Myocyte (in vitro differentiated cells): ENCODE measurements at places on chromosomes 4 and X.

DNA sequence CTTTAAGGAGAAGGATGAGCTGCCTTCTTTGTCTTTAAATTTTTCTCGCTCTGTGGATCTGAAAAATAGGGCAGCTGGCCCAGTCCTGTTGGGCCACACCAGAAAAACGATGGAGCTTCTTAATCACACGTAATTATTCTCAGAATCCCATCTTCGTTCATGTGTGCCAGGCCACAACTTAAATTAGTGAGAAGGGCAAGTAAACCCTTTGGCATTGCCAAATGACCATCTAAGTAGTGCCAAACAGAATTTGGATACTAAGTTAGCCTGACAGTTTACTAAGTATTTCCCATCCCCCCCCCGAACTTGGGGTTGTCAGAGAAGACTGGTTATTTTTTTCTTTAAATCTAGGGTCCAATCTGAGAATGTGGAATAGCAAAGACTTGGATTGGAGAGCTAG lies 62.0 kb downstream of the CASP3 start:
- DNase-seq: no peak

- DNase-seq: no peak
Observed at GRCh38 chr4:74391890-74392475, 27.0 kb downstream of the EREG start.

DNA sequence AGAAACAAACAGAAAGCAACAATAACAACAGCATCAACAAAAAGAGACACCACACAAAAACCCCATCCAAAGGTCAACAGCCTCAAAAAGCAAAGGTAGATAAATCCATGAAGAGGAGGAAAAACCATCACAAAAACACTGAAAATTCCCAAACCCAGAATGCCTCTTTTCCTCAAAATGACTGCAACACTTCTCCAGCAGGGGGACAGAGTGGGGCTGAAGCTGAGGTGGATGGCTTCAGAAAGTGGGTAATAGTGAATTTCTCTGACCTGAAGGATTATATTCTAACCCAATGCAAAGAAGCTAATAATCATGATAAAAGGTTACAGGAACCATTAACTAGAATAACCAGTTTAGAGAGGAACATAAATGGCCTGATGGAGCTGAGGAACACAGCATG lies 888.2 kb downstream of the RAB28 start:
- DNase-seq: no peak

DNA sequence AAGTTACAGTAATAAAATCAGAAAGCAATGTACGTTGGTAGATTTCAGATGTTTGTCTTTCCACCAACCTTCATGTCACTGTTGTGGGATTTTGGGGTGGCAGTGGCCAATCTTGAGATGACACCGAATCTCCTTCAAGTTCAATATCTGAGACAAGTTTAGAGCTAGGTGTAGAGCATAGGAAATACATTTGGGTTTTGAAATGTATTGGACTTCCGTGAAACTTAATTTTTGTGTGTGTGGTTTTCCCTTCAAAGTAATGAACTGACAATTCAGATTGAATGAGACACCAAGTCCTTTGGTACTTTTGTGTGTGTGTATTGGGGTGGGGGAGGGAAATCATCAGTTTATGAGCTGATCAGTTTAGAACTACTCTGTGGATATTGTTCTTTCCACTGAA lies 1.8 kb downstream of the WDR44 start:
- DNase-seq: no peak
